ENCODE measurements at places on chromosomes 6 and 20.
A peak's percentile ranks its signal among the peaks of the same experiment; 100 is the strongest.

GRCh38 chr6:28303570-28303969 is 22.2 kb downstream of the PGBD1 start:
- DNase-seq, result no peak

- no peak for DNase-seq
Observed at GRCh38 chr20:5949943-5950270, 426 bp downstream of the TRMT6 start.

DNA sequence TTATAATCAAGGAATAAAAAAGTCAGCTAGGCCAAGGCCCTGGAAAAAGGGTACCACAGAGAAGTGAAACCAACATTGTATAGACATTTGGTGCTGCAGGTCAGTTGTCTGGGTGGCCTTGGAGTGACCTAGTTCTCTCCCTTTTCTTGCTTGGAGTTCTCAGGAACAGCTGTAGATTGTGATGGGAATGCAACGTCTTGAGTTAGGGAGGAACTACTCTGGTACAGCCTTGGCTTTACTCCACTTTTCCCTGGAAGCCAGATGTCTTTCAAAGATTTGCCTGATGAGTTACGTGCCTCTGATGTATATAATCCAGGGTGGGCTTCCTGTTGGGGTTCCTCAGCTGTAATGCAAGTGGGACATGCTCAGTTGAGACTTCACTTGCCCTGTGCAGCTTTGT is 694.7 kb downstream of the HTR1B start:
- DNase-seq, result no peak

DNA sequence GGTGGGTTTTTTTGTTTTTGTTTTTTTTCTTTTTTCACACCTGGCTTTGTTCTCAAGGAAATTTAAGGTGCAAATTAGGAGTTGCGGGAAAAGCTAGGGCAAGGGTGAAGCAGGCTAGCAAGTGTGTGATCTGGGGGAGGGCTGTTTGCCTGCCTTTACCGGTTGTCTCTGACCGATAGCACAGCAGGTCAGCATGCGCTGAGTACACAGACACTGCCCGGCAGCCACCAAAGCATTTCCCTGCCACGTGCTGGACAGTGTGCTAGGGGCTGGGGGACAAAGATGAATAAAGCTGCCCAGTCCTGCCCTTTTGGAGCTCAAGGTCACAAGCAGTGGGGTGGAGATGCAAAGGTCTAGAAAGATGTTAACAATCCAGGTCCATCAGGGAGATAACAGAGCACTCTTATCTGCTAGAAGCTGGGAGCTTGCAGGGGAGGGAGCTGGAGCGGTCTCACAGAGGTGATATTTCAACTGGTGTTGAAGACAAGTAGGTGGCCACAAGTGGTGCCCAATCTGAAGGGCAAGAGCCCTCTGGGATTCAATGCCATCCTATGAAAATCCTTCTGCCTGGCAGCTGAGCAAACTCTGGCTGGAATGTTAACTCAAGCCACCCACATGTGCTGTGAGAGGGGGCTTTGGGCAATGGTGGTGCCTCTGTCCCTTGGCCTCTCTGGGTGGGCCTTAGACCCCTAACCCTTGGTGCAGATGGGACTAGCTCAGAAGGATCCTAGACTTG is 24.5 kb downstream of the TTBK1 start:
- no peak for DNase-seq

DNA sequence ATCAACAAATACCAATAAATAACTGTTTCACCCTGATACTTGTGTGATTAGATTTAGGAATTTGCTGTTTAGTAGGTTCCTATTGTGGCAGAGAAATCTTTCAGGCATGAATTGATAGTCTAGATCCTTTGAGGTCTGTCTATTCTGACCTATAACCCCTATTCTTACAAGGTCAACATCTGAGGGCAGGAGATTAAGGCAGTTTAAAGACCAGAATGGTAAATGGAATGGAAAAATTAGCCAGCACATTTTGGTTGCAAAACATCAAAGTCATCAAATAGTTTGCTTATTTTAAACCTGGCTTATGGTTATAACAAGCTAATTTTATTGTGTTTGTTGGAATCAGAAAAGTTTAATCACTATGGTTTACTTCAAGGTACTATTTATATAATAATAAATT is 78.4 kb downstream of the LIN28B start:
- no peak for DNase-seq

DNA sequence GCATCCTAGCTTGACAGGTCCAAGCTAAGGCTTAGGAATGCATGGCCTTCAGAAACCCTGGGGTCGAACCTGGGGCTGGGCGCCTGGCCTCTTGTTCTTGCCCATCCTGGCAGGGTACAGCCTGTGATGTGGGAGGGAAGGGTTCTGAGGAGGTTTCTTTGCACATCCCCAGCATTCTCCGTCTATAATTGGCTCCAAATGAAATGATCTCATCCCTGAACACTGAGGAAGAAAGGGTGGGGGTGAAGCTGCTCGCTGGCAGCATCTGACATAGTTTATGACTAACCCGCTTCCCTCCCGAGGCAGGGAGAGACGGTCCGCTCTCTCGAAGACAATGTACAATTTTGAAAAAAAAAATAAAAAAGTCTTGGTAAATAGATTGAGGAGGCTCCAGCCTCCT is 67.1 kb upstream of the ZNFX1 start:
- peak; percentile 84 for DNase-seq

DNA sequence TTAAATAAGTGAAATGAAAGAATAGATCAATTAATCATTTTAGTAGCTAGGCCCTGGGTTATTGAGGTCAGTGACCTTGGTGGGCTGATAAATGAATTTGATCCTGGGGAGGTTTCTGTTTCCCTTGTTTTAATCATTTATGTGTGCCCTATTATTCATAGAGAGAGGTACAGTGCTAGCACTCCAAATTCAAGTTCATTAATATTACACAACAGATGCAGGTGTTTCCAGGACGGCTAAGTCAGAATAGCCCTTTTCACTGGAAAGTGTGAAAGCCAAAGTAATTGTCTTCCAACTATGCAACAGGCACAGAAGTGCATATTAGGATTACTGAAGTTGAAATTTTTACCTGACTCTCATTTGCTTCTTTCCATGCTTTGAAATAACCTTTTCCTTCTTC is 61.7 kb upstream of the SGK1 start:
- no peak for DNase-seq

All from mammary epithelial cell (primary cell).